ENCODE measurements at places on chromosomes 6 and 20.

DNA sequence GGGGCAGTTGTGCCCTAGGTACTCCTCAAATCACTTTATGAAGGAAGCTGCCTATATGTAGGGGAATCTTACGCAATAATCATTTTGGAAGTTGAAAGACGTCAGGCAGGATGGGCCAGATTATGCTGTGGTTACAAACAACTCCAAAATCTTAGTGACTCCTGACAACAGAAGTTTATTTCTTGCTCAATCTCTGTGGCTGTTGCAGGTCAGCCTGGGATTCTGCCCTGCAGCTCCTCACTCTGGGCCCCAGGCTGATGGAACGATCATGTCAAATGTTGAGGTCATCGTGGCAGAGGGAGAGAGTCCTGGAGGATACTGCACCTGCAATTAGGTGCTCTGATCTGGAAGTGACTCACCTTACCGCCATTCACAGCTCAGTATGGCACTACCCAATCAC is 88.4 kb downstream of the ZDHHC14 start:
- no peak for DNase-seq

GRCh38 chr6:44400572-44400971 is 13.1 kb downstream of the CDC5L start:
- DNase-seq, result no peak

- no peak for DNase-seq
These were observed 139.7 kb downstream of the SYNDIG1 start for GRCh38 chr20:24608926-24609667.

GRCh38 chr6:53044071-53044470 is 21.1 kb upstream of the FBXO9 start:
- no peak for DNase-seq

DNA sequence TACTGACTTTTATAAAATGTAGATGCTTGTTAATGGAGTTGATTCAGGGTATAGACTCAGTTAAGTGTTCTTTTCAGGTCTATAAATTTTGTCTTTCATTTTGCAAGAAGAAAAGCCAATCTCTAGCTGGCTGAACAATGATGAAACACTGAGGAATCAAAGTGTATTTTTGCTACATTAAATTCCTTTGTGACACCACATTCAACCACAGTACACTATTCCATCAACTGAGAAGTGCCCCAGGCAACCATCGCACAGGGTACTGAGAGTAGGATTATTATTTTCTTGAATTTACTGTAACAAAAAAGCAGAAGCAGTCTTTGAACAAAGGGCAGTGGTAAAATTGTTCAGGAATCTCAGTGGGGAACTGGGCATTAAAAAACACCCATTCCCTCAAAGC is 83.6 kb downstream of the PREP start:
- DNase-seq, result no peak

DNA sequence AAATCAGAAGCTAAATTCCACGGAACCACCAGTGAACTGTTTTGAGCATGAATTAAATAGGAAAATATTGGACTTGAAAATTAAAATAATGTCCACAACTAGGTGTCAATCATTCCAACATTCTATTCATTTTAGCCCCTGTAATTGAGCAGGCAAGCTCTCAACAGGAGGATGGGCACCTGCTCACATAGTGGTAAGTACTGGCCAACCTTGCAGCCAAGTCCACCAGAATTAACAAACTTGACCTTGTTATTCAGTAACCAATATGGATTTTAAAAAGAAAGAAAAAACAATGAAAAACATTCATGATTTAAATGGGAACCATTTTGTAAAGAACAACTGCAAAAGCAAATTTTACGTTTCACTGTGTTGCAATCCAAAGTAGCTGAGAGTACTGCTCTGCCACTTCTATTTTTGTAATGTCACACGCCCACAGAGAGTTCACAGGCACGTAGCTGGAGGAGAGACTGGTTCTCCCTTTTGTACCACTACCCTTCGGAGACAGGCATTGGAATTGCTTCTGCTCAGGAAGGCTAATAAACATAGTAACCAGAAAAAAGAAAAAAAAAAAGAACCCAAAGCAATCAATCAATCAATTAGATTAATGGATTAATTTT is 75.2 kb upstream of the F13A1 start:
- DNase-seq, result no peak

DNA sequence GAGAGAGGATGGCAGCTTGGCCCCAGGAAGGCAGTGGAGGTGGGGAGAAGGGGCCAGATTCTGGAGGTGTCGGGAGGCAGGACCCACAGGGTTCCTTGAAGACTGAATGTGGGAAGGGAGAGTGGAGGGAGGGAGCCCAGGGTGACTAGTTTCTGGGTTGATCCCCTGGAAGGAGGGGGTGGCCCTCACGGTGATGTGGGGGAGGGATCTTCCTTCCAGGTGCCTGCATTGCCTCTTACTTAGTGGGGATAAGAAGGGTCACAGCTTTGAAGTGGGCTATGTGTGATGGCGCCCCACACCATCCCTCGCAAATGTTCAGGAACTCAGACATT is 26.7 kb downstream of the VSTM2L start:
- no peak for DNase-seq

- DNase-seq, result no peak
These were observed 15.1 kb downstream of the SLC22A3 start for GRCh38 chr6:160363016-160363996.

DNA sequence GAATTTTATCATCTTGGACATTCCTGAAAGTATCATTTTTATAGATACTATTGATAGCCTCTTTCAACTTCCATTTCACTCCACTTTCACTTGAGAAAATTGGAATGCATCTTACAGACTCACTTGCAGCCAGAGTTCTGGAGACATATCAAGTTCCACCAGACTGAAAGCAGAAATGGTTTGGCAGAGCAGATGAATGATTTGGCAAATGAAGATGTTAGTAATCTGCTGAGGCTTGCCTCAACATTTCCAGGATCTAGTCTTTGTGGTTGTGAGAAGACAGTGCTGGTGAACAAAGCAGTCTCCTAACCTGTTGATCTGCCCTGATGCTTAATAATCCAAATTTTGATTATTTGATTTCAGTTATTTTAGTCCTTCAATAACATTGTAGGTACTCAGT is 202.6 kb downstream of the TRDN start:
- DNase-seq, result no peak

DNA sequence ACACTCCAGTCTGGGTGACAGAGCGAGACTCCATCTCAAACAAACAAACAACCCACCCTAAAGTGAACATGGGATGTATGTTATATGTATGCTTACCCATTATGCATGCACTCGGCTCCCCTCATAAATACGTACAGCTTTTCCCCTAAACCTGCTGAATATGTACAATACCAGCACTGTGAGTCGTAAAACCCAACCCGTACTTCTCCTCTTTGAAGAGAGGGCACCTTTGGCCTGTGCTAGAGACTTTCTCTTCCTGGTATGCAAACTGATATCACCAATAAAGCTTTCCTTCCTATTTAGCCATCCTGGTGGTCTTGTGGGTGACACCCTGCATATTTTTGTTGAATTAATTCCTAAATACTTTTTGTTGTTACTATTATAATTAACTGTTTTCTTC is 51.3 kb downstream of the VSTM2L start:
- DNase-seq, result no peak

GRCh38 chr6:106496823-106497222 is 132.5 kb downstream of the RTN4IP1 start:
- DNase-seq, result no peak

- no peak for DNase-seq
These were observed 83.6 kb downstream of the SMOC2 start for GRCh38 chr6:168524571-168525001.

GRCh38 chr6:111873178-111874024 is at the start of gene FYN:
FYN (minus strand) TSS chr6:111873452; CDS start chr6:111720051, 153,401 bp downstream.
- DNase-seq, result peak; percentile 98

GRCh38 chr6:71420095-71420692 is 131.6 kb downstream of the OGFRL1 start:
- no peak for DNase-seq

DNA sequence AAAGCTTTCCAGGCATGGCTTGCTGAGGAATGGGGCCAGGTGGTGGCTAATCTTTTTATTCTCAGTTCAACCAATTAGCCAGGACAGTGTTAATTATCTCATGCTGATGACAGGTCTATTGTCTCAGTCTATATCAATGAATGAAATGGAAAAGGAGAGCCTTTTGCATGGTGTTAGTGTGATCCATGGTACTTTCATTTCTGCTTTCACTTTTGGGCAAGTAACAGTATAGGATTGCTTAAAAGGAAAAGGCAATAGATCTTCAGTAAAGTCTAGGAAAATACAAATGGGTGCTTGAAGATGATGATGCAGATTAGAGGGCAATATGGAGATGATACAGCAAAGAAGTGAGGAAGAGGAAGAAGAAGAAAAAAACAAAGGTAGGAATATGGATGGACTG is 430.3 kb downstream of the TFAP2A start:
- DNase-seq, result no peak

DNA sequence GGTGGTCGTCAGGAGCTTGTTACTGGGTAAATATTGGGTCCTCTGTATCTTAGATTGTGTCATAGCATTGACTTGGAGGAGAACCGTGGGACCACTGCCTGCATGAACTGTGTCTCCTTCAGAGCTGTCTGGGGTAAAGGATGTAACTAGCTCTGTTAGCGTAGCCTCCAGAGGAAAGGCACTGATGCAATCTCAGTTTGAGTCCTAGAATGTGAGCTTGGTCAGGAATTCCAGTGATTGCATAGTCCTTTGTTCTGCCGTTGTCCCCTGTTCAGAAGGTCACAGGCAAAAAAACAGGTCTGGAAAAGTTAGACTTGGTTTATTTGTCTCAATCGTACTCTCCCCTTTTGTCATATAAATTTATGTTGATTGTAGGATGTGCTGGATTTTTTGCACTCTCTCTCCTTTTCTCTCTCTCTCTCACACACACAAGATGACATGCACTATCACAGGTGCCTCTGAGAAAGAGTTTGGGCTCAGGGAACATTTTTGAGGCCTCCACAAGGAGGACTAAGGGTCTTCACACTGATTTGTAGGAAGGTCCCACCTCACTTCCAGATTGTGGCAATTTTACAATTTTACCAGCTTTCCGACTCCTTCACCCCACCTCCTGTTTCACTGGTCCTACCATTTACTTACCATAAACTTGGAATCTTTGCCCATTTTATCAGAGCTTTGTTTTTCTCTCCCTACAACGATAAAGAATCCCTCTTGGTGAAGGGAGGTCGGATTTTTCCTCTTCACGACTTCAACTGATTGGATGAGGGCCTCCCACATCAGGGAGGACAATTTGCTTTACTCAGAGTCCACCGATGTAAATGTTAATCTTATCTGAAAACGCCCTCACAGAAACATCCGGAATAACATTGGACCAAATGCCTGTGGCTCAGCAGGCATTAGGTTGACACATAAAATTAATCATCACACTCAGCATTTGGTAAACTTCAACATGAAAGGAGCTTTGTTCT is 7.0 kb upstream of the DACT2 start:
- DNase-seq, result no peak

GRCh38 chr6:43454290-43454695 is 1.1 kb downstream of the DLK2 start:
- DNase-seq, result peak; percentile 46

DNA sequence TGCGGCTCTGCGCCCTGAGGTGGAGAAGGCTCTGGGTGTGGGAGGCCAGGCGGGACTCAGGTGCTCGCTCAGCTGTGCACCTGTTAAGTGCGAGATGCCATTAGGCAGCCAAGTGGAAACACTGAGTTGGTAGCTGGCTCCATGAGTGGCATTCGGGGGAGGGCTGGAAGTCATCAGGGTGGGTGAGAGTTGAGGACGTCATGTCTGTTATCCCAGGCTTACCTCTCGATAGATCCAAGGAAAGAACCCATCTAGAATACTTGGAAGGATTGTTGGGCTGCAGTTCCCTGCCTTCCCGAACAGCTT is 41.3 kb downstream of the TAF8 start:
- DNase-seq, result no peak

- DNase-seq, result no peak
These were observed 37.9 kb upstream of the BEND6 start for GRCh38 chr6:56916849-56917551.

DNA sequence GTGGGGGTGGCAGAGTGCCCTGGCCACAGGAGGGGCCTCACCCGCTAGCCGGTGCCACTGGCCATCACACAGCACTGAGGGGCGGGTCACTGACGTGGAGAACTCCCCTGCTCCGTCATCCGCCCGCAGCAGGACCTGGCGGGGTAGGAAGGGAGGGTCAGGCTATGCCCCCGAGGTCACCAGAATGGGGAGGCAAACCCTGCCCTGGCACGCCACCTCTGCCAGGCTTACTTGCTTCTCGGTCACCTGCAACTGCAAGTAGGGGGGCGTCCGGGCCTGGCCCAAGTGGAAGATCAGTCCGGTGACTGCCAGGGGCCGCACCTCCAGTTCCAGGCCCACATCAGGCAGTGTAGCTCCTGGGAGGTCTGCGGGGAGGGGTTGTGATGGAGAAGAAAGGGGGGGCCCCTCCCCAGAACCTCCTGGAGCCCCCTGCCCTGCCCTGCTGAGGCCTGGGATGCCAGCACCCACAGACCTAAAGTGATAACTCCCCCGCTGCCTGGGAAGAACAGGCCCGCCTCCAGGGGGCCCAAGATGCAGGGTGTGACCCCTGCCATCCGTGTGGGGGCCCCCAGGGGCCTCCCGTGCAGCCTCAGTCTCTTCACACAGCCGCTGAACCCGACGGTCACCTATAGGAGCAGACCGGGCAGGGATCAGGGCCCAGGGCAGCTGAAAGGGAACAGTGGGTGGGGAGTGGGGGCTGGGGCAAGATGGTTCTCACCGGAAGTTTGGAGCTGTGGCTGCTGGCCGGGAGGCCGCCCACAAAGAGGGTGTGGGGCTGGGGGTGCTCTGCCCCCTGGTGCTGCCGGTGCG is 7.4 kb downstream of the ADRM1 start:
- no peak for DNase-seq

- no peak for DNase-seq
These were observed 93.6 kb downstream of the KIF16B start for GRCh38 chr20:16479666-16480065.

DNA sequence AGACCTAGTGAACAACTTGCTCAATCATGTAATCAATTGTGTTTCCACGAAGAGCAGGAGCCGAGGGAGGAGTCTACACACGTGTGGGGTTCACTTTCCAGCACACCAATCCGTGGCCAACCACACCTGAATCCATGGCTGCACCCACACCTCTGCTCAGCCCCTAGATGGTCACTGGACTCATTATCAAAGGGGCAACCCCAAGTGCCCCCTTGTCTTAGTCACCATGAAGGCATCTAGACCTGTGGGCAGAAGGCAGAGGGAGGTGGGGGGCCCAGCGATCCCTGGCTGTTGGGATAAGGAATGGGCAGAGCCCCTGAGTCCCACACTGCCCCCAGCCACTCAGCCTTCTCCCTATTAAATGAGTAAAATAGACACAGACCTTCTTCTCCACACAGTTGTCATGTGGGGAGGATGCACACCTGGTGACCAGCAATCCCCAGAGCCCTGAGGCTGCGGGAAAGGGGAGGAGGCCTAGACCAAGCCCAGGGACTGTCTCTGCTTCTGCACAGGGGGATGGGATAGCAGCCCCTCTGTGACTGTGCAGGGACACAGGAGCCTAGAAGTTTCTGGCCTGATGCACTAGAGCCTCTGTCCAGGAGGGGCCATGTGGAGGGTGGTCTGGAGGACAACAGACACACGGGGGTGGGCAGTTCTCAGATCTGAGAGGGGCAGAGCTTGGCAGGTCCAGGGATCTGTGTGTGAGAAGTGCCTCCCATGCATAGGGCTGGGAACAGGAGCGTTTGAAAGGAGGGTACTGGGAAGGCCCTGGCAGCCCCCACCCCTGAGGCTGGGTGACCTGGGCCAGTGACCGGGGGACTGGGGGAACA is 1.9 kb upstream of the RAET1L start:
- no peak for DNase-seq

Measured in T-helper 17 cell (primary cell).